ENCODE measurements at places on chromosomes 3 and 15. TPM values are rescaled to one million over a fixed set of nuclear protein-coding genes. Genes with fewer than 3 reads are reported as not detected.

DNA sequence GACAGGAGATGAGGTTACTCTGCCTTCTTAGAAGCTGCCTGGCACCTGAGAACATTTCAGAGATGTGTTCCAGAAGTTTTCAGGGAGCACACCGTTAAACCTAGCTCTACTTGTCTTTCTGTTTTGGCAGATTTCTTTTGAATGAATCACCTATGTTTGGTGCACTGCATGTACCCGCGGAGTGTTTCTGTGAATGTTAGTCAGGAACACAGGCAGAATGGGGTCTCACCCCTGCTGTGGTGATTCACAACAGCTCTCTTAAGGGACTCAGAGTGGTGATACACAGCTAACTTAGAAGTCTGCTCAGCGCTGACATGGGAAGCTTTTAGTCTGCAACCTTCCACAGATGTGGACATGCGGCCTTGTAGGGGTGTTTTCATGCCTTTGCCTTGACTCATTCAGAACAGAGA is 24.0 kb downstream of the TSEN2 start:
- H3K4me1 ChIP-seq, result no peaks in the 10 kb centered on the region
- DNase-seq, result no peak
- H3K27me3 ChIP-seq, result no peaks in the 10 kb centered on the region
- H3K36me3 ChIP-seq, result no peaks in the 10 kb centered on the region
- no peak overlapping the region for H3K4me3 ChIP-seq

- no peak for DNase-seq
- H3K27ac ChIP-seq, result no peak overlapping the region
- peaks cover 14% of the 10 kb centered on the region for H3K4me1 ChIP-seq
- H3K27me3 ChIP-seq, result peaks cover 49% of the 10 kb centered on the region
- no peak overlapping the region for H3K4me3 ChIP-seq
- H3K36me3 ChIP-seq, result no peaks in the 10 kb centered on the region
These were observed 4.0 kb upstream of the SPSB4 start for GRCh38 chr3:141047168-141047567.

DNA sequence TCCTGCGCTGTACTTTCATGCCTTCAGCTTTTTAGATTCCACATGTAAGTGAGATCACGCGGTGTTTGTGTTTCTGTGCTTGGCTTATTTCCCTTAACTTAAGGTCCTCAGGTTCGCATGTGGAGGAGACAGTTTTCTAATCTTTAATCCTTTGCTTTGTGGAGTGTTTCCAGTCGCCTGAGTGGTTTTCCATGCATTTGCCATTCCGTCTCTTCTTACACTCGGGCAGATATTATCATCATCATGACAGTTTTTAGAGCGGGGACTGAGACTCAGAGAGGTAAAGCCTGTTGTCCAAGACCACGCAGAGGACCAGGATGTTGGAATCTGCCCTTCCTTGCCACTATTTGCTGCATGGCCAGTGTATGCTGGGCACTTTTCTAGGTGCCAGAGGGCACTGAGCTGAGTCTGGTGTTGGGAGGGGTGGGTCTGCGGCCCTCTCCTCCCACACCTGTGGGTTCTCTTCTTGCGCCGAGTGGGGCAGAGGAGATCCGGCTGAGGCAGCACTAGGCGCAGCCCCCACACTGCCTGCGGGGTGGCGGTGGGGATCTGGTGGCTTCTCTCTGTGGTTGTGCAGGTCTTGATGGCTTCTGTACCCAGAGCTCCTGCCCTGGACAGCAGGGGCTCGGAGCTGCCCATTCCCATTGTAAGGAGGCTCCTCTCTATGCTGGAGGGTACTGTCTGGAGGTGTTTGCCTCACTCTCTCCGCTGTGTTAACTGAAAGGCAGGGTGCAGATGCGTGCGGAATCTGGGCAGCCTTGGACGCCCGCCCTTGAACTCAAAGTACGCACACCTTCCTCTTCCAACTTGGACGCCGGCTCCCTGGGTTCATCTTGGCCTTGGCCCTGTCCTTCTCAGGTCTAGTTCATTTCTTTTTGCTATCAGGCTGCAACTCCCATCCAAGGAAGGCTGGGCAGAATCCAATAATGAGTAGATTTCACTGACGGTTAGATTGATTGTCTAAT is 156.0 kb upstream of the RGMA start:
- no peak for DNase-seq
- H3K36me3 ChIP-seq, result no peaks in the 10 kb centered on the region
- H3K27ac ChIP-seq, result no peak overlapping the region
- H3K27me3 ChIP-seq, result peaks cover 7% of the 10 kb centered on the region

- no peak for DNase-seq
- no peaks in the 10 kb centered on the region for H3K36me3 ChIP-seq
- H3K4me3 ChIP-seq, result no peak overlapping the region
- no peak overlapping the region for H3K27ac ChIP-seq
- no peaks in the 10 kb centered on the region for H3K27me3 ChIP-seq
These were observed 53.2 kb downstream of the PGPEP1L start for GRCh38 chr15:98954411-98954810.

DNA sequence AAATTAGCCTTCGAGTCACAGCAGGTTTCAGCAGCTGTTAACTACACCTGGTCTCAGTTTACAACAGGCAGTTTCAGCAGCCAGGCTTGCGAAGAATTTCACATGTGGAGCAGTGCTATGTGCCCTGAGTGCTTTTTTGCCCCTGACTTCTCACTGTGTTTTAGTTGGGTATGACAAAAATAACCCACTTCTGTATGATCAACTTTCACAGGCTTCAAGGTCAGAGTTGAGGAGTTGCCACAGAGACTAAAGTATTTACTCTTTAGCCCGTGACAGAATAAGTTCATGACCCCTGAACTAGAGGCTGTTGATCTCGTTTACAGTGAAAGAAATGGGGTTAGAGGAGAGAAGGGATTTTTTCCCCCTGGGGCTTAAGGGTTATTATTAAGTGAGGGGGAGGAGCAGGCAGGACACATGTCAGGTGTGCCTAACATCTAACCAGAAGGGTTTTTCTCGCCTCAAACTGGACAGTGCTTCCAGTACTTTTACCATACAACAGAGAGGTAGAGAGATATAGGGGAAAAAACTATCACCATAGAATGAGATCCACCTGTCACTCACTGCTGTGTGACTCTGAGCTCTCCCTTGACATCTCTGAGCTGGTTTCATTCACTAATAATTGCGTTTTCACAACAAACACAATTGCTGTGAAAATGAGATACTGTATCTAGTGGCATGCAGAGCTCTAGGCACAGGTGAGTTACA is 14.0 kb upstream of the TOPBP1 start:
- H3K27me3 ChIP-seq, result peaks cover 63% of the 10 kb centered on the region
- peaks cover 3% of the 10 kb centered on the region for H3K36me3 ChIP-seq
- H3K4me3 ChIP-seq, result no peak overlapping the region
- H3K27ac ChIP-seq, result no peak overlapping the region
- no peak for DNase-seq

DNA sequence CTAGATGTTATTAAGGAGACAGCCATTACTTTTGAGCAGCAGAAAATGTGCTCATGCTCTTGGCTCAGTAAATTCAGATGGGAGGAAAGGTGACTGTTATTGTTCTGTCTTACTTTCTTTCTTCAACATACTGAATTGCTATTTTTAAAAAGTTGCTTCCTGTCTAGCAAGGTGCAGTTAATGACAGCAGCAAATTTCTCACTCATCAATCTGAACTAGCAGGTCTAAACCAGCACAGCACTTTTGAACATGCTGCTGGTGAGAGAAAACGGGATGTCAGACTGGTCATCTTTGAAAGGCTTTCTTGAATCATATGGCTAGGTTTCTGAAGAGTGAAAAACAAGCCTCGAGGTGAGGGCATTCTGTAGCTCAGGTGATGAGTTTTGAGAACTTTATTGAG is 384.7 kb downstream of the MFSD1 start:
- DNase-seq, result no peak
- H3K36me3 ChIP-seq, result no peaks in the 10 kb centered on the region
- no peak overlapping the region for H3K4me3 ChIP-seq
- peaks cover 3% of the 10 kb centered on the region for H3K27me3 ChIP-seq
- H3K4me1 ChIP-seq, result no peaks in the 10 kb centered on the region
- H3K27ac ChIP-seq, result no peak overlapping the region

The TMEM158 gene
- total RNA-seq, result not detected

The MAP1A gene
- 1.8 TPM for total RNA-seq
